Thyroid gland (tissue), 4 donors: ENCODE measurements at places on chromosomes 6 and 20.

DNA sequence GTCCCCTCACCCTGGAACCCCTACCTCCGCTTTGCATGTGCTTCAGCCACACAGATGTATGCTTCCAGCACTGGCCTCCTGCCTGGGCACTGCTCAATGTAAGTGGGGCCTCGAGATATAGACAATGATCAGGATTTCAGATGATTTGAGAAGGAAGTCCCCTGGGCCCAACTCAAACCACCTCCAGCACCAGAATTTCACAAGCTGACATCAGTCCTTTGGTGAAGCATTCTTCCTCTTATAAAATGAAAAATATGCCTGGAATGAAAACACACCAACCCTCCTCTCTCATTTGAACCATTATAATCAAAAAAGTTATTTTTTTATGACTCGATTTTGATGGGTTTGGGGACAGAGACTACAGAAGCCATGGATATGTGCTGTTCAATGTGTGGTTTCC lies 48.5 kb downstream of the BTBD3 start:
- no peak for DNase-seq

DNA sequence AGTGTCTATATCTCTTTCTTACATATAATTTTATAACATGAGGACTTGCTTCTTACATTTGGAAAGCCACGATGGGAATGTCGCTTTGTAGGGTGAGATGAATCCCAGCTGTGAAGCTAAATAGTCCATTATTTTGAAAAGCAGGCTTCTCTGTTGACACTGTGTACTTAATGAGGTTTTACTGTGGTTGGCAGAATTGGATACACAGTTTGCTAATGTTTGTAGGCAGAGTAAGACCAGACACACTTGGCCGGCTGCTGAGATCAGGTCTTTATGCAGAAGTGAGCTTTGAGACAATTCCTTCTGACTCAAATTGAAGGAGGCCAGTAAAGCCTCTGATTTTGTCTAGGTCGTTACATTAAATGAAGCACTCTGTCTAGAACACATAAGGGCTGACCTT lies 93.0 kb downstream of the NDUFAF5 start:
- no peak for DNase-seq

DNA sequence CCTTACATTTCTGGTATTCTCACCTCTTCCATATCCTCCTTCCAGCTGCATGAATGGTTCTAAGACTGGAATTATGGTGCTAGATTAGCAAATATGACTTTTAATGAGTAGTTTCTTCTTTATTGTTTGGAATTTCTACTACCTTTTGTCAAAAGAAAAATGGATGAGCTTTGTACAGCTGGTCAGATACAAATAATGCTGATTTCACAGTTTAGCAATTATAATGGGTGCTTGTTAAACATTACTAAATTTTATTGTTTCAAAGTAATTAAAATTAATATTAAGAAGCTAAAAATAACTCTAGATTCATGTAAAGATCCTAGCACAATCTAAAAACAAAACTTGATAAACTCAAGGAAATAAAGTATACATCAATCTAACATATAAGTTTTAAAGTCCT lies 32.3 kb upstream of the BEND6 start:
- DNase-seq, result no peak

DNA sequence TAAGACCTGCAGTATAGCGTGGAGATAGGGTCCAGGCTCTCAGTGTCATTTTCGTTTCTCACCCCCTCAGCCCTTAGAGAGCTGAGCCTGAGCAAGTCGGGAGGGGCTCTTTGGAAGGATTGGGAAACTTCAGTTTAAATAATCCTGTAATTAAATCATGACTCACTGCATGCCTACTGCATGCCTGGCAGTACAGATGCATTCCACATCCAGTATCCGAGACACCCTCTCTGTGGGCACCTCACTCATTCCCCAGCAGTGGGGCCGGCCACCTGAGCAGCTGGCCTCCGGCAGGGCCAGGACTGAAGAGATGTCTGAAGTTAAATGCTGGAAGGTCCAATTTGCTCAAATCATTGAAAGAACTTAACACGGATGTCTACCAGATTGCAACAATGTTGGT lies 316.6 kb downstream of the THBS2 start:
- DNase-seq, result no peak

DNA sequence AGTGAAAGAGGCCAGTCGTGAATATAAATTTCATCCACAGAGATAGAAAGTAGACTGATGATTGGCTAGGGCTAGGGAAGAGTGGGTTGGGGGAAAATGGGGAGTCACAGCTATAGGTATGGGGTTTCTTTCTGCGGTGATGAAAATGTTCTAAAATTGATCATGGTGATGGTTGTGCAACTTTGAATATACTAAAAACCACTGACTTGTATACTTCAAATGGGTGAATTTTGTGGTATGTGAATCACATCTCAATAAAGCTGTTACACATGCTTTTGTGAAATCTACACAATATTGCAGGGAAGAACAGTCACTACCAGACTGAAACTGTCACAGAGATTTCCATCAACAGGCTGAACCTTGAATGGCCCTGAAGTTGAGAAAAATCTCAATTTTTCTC lies 61.5 kb downstream of the LYRM4 start:
- DNase-seq, result no peak

GRCh38 chr6:42692137-42692911 lies 30.1 kb downstream of the PRPH2 start:
- peak; percentile 87 for DNase-seq

DNA sequence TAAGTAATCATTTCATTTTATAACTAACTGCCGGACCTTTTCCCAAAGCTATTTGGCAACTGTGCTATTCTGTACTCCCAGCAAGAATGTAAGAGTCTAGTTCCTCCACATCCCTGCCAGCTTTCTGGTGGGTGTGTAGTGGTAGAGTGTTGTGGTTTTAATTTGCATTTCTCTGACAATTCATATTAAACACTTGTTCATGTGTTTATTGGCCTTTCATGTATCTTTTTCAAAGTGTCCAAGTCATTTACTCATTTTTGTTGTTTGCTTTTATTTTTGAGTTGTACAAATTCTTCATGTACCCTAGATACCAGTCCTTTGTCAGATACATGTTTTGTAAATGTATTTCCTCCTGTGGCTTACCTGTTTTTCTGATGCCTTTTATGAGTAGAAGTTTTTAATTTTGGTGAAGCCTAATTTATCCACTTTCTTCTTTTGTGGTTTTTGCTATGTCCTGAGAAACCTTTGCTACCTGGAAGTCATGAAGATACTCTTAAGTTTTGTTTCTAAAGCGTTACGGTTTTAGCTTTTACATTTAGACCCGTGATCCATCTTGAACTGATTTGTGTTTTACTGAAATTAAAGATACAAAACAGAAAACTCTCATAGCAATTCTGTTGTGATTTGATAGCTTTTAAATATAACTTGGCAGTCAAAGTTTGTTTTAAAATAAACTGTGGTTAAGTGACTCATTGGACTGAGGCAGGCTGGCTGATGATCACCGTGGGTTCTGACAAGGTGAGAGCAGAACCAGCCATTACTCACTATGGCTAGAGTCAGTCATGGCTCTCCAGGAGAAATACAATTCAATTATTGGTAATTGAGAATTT lies 8.0 kb downstream of the MYLIP start:
- peak; percentile 55 for DNase-seq

GRCh38 chr6:32397252-32397920 lies 9.6 kb downstream of the BTNL2 start:
- DNase-seq, result no peak

- DNase-seq, result no peak
Observed at GRCh38 chr6:132333639-132334520, 67.4 kb downstream of the MOXD1 start.

DNA sequence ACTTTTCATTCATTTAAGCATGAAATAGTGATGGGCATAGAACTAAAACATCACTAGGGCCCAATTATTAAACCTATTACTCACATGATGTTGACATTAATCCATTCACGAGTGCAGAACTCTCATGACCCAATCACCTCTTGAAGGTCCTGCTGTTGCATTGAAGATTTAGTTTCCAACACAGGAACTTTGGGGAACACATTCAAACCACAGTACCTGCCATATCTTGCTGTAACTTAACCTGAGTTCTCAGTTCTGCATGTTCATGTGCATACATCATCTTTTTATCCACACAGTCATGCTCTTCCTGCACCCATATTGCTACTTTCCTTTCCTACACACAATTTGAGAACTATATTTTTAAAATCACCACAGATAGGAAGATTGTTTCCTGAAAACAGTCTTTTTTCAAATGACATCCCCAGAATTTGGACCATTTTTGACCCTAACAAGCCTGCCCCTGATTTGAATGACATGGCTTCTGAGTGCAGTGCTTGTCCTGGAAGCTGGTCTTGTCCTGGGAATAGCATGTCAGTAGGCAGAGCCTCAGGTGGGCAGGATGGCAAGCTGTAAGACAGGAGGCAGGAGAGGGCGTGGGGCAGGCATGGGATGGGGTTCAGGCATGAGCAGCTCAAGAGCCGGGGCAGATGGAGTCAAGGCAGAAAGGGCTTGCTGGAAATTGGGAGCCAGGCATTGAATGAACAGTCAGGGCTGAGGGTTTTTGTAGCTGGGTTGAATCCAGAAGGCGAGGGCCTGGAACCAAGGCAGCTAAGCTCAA lies 49.2 kb upstream of the FOXC1 start:
- DNase-seq, result no peak

- no peak for DNase-seq
Observed at GRCh38 chr6:130389142-130389541, 23.3 kb downstream of the TMEM200A start.

DNA sequence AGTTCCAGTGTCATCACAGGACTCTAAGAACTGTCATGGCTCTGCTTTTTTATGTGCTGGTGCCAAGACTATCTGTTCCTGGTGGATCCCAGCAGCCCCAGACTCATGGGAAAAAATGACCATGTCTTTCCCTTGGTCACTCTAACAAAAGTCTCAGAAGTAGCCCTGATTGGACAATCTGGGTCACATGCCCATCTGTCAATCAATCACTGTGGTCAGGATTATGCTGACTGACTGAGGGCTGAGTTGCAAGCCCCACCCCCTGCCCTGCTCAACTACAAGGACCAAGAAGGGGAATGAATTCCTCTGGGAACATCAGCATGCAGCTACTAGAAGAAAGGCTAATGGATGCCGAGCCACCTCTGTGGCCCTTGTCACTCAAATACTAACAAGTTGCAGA lies 91.6 kb downstream of the EDN3 start:
- DNase-seq, result no peak

- DNase-seq, result no peak
Observed at GRCh38 chr20:18754030-18754652, 59.4 kb upstream of the SCP2D1 start.

- DNase-seq, result no peak
Observed at GRCh38 chr6:144415835-144416237, 130.7 kb downstream of the UTRN start.

- peak; percentile 39 for DNase-seq
Observed at GRCh38 chr6:36204068-36204753, 7.7 kb downstream of the BRPF3 start.

DNA sequence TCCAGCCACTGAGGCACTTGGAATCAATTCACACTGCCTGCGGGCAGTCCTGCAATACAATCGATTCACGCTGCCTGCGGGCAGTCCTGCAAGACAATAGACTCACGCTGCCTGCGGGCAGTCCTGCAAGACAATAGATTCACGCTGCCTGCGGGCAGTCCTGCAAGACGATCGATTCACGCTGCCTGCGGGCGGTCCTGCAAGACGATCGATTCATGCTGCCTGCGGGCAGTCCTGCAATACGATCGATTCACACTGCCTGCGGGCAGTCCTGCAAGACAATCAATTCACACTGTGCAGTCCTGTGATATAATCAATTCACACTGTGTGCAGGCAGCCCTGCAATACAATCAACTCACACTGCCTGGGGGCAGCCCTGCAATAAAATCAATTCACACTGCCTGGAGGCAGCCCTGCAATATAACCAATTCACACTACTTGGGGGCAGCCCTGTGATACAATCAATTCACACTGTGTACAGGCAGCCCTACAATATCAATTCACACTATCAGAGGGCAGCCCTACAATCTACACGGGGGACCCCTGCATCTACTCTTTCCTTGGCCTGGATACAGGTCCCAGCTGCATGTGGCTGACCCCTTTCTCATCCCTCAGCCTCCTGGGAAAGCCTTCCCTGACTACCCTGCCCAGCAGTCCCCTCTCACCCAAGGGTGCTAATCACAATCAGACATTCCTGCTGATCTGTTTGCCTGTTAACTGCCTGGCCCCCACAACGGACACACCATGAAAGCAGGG lies 10.4 kb downstream of the TAF4 start:
- no peak for DNase-seq

DNA sequence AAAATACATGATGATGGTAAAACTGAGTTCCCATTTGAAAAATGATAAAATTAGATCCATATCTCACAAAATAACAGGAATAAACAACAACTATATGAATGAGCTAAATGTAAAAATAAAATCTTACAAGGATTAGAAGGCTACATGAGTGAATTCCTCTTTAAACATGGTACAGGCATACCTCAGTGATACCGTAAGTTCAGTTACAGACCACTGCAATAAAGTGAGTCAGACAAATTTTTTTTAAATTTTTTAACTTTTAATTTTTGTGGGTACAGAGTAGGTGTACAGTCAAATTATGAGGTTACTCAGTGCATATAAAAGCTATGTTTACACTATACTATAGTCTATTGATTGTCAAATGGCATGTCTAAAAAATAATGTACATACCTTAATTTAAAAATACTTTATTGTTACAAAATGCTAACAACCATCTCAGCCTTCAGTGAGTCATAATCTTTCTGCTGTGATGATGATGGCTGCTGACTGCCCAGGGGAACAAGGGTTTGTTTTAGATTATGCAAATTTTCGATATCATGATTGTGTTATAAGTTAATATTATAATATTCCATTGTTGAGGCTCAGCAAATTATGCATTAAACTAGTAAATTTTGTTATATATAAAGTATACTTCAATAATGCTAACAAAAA lies 222.8 kb upstream of the RUNX2 start:
- no peak for DNase-seq

DNA sequence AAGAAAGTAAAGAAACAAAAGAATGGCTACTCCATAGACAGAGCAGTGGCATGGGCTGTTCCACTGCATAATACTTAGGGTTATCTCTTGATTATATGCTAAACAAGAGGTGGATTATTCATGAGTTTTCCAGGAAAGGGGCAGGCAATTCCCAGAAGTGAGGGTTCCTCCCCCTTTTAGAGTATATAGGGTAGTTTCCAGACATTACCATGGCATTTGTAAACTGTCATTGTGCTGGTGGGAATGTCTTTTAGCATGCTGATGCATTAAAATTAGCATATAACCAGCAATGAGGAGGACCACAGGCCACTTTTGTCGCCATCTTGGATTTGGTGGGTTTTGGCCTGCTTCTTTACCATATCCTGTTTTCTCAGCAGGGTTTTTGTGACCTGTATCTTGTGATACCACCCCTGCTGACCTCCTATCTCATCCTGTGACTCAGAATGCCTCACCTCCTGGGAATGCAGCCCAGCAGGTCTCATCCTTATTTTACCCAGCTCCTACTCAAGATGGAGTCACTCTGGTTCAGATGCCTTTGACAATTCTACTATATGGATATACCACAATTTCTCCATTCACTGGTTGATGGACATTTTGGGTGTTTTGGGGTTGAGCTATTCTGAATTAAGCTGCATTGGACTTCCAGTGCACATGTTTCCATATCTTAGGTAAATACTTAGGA lies 280.6 kb downstream of the FARS2 start:
- no peak for DNase-seq

GRCh38 chr20:52793339-52793963 lies 178.7 kb upstream of the TSHZ2 start:
- no peak for DNase-seq
